ENCODE measurements at places on chromosomes 1 and 21.
A peak's percentile ranks its signal among the peaks of the same experiment; 100 is the strongest.

- no peak for DNase-seq
Observed at GRCh38 chr21:27422435-27422834, 455.5 kb upstream of the ADAMTS5 start.

GRCh38 chr1:224256640-224257039, 73.3 kb downstream of the NVL start:
- no peak for DNase-seq

GRCh38 chr1:62040450-62040849, 154.2 kb upstream of the L1TD1 start:
- no peak for DNase-seq

DNA sequence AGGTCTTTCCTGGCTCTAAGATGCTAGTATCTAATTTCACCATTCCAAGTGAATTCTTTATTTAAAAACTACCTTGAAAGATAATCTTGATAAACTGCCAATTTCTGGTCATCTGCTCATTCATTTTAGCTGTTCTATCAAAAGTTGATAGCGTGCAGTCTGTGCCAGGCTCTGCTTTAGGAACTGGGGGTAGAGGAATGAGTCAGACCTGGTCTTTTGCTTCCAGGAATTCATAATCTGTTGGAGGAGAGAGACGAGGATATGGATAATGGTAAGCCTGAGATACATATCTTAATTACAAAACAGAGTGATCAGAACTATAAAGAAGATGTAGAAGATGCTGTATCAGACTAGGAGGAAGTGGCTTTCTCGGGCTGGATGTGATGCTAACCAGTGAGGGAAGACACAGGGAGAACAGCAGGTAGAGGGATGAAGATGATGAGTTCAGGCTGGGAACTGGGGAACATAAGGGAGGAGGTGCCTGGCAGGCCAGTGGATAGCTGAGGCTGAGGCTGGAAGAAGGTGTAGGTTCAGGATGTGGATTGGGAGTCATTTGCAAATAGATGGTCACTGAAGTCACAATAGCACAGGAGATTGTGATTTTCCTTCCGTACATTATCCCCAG, 12.3 kb upstream of the PHC2 start:
- DNase-seq, result no peak

- peak; percentile 71 for DNase-seq
Observed at GRCh38 chr21:42652527-42653230, 742 bp upstream of the PDE9A start.

- DNase-seq, result no peak
Observed at GRCh38 chr1:217096200-217096599, 373.0 kb upstream of the ESRRG start.

- no peak for DNase-seq
Observed at GRCh38 chr1:5490635-5491034, 501.6 kb downstream of the NPHP4 start.

- peak; percentile 75 for DNase-seq
Observed at GRCh38 chr1:182129398-182129797, 67.9 kb upstream of the ZNF648 start.

GRCh38 chr1:159598196-159598595, 10.6 kb downstream of the APCS start:
- DNase-seq, result no peak
